ENCODE measurements at places on chromosomes 2 and 18. TPM values are rescaled to one million over a fixed set of nuclear protein-coding genes. Genes with fewer than 3 reads are reported as not detected.

DNA sequence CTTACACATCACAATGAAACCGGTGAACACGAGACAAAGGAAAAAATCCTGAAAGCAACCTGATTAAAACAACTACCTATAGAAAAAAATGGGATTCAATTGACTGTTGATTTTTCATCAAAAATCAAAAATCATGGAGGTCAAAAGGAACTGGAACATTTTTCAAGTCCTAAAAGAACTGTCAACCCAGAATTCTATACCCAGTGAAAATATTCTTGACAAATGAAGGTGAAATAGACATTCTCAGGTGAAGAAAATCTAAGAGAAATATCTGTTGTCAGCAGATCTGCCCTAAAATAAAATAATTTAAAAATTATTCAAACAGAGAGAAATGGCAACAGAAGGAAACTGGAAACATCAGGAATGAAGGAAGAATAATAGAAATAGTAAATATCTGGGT lies 38.9 kb downstream of the GAREM1 start:
- no peak overlapping the region for H3K27ac ChIP-seq
- DNase-seq: no peak
- no peaks in the 10 kb centered on the region for H3K4me1 ChIP-seq
- no peak overlapping the region for H3K4me3 ChIP-seq
- no peaks in the 10 kb centered on the region for H3K27me3 ChIP-seq

Gene HOXD13
- total RNA-seq: 4.9 TPM

DNA sequence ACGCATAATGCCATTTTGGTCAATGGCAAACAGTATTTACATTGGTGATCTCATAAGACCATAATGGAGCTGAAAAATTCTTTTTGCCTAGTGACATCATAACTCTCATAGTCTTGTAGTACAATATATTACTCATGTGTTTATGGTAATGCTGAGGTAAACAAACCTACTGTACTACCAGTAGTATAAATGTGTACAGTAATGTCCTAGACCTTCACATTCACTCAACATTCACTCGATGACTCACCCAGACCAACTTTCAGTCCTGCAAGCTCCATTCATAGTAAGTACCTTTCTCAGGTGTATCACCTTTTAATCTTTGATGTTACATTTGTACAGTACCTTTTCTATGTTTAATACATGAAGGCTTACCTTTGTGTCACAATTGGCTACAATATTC lies 558.2 kb upstream of the PIK3C3 start:
- no peaks in the 10 kb centered on the region for H3K36me3 ChIP-seq
- no peak for DNase-seq
- no peaks in the 10 kb centered on the region for H3K4me1 ChIP-seq

DNA sequence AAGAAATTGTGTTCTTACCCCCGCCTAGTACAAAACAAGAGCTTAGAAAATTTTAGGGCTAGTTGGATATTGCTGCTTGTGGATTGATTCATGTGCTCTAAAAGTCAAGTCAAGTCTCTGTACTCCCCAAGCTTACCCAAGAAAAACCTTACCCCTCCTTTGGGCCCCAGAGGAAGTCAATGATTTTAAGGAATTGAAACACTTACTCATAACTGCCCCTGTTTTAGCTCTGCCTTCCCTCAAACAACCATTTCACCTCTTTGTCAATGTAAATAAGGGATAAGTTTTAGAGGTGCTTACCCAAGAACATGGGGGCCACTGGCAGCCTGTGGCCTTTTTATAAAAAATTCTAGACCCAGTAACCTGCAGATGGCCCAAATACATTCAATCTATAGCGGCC lies 136.6 kb upstream of the RMP24 start:
- DNase-seq: no peak
- no peaks in the 10 kb centered on the region for H3K27me3 ChIP-seq
- H3K4me1 ChIP-seq: no peaks in the 10 kb centered on the region
- no peak overlapping the region for H3K4me3 ChIP-seq

- no peaks in the 10 kb centered on the region for H3K4me1 ChIP-seq
- H3K36me3 ChIP-seq: no peaks in the 10 kb centered on the region
- H3K27me3 ChIP-seq: no peaks in the 10 kb centered on the region
- DNase-seq: no peak
- H3K27ac ChIP-seq: no peak overlapping the region
These were observed 146.8 kb downstream of the MTX2 start for GRCh38 chr2:176415937-176416499.

DNA sequence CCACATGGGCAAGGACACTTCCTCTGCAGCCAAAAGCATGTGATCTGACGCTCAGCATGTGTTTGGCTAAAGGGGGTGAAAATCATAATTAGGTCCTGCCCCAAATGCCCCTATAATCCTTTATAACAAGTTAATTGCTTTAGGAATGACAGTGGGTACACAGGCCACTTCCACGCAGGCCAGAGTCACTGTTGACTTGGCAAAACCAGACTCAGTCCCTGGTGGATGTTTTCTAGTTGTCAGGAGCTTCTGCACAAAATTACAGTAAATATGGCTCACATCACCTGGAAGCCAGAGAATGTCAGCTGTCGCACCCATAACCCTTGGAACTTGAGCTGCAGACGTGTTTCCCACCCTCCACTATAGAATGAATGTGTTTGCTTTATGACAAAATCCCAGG lies 13.3 kb upstream of the PXDN start:
- H3K27ac ChIP-seq: no peak overlapping the region
- H3K36me3 ChIP-seq: no peaks in the 10 kb centered on the region
- no peak for DNase-seq
- no peak overlapping the region for H3K4me3 ChIP-seq
- H3K4me1 ChIP-seq: no peaks in the 10 kb centered on the region

Gene DHRS9
- total RNA-seq: not detected

GRCh38 chr2:162074632-162074895 lies 549 bp upstream of the DPP4 start:
- H3K36me3 ChIP-seq: no peaks in the 10 kb centered on the region
- no peaks in the 10 kb centered on the region for H3K27me3 ChIP-seq
- H3K4me1 ChIP-seq: no peaks in the 10 kb centered on the region

DNA sequence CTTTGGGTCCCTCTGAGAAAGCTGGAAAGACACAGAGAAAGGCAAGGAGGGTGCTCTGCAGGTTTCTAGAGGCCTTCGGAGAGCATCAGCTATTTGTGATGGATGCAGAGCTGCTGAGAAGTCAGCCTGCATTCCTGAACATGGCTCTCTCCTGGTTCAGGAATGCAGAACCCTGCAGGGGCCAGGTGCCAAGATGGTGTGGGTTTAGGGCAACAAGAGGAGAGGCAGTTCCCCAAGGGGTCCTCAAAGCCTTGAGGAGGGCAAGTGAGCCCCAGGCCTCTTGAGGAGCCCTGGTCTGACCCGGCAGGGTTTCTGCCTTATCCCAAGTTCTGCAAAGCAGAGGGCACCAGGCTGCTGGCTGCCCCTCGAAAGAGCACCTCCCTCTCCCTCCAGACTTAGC lies 93.3 kb downstream of the HS1BP3 start:
- H3K36me3 ChIP-seq: no peaks in the 10 kb centered on the region
- H3K4me1 ChIP-seq: no peaks in the 10 kb centered on the region
- DNase-seq: peak; percentile 11
- H3K4me3 ChIP-seq: no peak overlapping the region

Gene CABYR
- total RNA-seq: not detected

Gene XDH
- total RNA-seq: not detected

GRCh38 chr2:152441961-152442360 lies 107.0 kb downstream of the FMNL2 start:
- DNase-seq: no peak
- no peak overlapping the region for H3K27ac ChIP-seq
- H3K27me3 ChIP-seq: no peaks in the 10 kb centered on the region
- H3K4me3 ChIP-seq: no peak overlapping the region
- no peaks in the 10 kb centered on the region for H3K36me3 ChIP-seq

DNA sequence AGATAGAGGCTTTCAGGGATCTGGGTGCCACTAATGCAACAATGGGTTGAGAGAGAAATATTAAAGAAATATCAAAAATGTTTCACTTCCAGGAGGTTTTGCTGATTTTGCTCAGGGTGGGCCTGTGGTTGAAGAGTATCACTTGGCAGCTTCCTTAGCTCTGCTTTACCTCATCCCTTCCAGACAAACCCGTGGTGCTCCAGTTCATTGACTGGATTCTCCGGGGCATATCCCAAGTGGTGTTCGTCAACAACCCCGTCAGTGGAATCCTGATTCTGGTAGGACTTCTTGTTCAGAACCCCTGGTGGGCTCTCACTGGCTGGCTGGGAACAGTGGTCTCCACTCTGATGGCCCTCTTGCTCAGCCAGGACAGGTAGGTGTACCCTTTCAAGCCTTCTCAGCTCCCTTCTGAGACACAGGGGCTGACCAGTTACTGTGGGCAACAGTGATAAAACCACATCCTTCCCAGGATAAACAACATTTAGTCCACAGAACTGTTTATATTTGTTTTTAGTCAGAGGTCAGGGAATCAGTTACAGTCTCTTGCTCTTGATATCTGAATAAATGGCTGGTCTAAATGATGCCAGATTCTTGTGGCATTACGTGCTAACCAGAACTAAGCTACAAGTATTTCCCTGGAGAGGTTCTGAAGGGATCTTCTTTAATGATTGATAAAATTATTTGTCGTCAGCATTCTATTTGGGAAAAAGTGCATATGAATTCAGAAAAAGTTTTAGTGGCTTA lies 7.0 kb downstream of the SLC14A1 start:
- no peaks in the 10 kb centered on the region for H3K4me1 ChIP-seq
- H3K27ac ChIP-seq: no peak overlapping the region
- no peaks in the 10 kb centered on the region for H3K36me3 ChIP-seq

DNA sequence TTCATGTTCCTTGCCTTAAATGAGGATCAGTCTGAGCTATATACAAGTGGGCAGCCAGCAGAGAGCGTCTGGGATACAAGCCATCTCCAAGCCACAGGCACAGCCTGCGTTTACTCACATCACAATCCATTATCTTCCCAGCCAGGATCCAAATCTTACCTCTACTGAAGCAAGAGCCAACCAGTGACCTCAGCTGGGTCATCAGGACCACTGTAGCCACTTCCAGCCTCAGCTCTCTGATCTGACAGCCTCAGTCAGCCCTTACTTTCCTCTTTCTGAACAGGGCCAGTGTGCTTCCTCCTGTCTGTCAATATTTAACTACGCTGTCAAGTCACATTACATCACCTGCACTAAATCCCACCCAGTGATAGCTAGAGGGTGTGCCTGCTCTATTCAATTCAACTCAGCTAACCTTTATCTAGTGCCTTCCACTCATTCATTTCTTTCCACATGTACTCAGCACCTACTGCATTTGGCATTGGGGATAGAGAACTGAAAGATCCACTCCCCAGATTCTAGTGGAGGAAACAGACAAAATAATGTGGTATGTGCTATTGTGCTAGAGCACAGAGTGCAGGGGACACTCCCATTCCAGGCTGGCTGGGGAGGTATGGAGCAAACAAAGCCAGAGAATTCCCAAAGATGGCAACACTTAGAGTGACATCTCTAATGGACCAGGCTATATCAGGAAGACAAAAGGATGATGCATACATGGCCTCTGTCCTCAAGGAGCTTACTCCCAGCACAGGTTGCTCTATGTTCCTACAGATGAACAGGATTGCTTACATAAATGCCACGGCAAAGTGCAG lies 146.5 kb downstream of the NCKAP5 start:
- no peaks in the 10 kb centered on the region for H3K36me3 ChIP-seq
- no peaks in the 10 kb centered on the region for H3K4me1 ChIP-seq

Gene PCARE
- not detected for total RNA-seq

Gene SCN1A
- not detected for total RNA-seq

DNA sequence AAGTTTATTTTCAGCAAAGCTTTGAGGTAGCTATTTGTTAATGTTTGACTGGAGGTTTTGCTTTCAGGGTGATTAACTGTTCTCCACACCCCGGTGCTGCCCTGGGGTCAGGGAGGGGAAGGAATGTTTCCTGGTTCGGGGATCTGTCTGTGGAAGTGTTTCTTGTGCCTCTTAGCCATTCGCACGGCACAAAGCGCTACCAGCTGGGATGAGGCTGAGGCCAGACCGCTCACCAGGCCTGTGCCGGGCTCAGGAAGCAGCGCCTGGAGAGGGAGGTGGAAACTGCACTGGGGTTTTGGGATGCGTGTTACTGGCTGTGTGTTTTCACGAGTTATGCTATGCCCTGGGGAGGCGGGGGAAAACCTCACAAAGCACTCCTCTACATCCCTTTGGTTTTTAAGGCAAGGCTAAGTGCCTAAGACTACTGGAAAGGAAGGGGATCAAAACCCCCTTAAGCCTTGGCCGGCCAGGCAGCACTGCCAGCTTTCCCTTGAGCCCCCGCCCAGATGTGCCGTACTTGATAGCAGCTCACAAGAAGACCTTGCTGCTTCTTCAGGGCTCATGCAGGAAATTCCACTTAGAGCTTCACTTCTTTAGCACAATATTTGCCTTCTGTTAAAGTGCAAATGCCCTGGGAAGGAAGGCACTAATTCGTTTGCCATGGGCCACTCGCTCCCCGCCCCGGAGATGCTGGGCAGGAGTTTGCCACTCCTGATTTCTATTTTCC lies 65.7 kb upstream of the CNGA3 start:
- H3K36me3 ChIP-seq: no peaks in the 10 kb centered on the region
- no peaks in the 10 kb centered on the region for H3K4me1 ChIP-seq
- no peaks in the 10 kb centered on the region for H3K27me3 ChIP-seq
- no peak overlapping the region for H3K4me3 ChIP-seq
- no peak for DNase-seq

GRCh38 chr2:201275990-201276389 lies 15.7 kb downstream of the CASP8 start:
- no peak overlapping the region for H3K27ac ChIP-seq
- no peak for DNase-seq
- H3K27me3 ChIP-seq: no peaks in the 10 kb centered on the region
- no peak overlapping the region for H3K4me3 ChIP-seq
- H3K4me1 ChIP-seq: no peaks in the 10 kb centered on the region

Gene ASB18
- not detected for total RNA-seq

Gene FOXD4L1
- not detected for total RNA-seq

Gene CDK5R2
- total RNA-seq: not detected

Gene ALPG
- not detected for total RNA-seq

DNA sequence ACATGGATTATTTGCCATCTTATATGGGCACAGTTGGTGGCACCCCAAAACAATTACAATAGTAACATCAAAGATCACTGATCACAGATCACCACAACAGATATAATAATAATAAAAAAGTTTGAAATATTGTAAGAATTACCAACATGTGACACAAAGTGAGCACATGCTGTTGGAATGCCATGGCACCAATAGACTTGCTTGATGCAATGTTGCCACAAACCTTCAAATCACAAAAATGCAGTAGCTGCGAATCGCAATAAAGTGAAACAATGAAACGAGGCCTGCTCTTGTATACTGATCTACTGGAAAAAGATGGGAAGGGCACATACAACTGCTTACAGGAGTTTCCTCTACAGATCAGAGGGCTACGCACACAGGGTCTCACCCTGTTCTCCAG lies 32.2 kb upstream of the AMMECR1L start:
- H3K27ac ChIP-seq: no peak overlapping the region
- H3K4me1 ChIP-seq: no peaks in the 10 kb centered on the region
- no peaks in the 10 kb centered on the region for H3K27me3 ChIP-seq
- no peaks in the 10 kb centered on the region for H3K36me3 ChIP-seq

Gene BIN1
- total RNA-seq: 71.8 TPM

DNA sequence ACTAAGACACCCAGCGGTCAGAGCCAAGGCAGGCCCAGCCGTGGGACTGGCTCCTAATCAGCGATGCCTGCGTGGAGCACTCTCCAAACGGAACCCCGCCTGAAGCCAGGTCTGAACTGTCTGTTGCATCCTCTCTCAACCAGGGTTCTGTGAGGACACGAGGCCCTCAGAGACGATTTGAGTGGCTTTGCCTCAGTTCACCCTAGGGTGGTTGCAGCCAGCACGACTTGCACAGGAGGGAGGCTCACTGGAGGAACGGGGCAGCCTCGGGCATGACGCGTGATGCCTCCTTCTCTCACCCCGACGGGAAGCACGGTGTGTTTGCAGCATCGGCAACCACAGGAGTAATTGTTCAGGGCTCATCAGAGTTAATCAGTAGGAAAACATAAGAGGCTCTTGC lies 336.4 kb downstream of the EIPR1 start:
- H3K27me3 ChIP-seq: no peaks in the 10 kb centered on the region
- no peaks in the 10 kb centered on the region for H3K4me1 ChIP-seq
- no peak overlapping the region for H3K4me3 ChIP-seq
- H3K36me3 ChIP-seq: no peaks in the 10 kb centered on the region
- no peak overlapping the region for H3K27ac ChIP-seq

Gene SCYGR1
- not detected for total RNA-seq
